NCI-H1417 treated with DMSO at 0.1 percent for 48 hours (cell line): ENCODE measurements at places on chromosomes 2 and 18.

DNA sequence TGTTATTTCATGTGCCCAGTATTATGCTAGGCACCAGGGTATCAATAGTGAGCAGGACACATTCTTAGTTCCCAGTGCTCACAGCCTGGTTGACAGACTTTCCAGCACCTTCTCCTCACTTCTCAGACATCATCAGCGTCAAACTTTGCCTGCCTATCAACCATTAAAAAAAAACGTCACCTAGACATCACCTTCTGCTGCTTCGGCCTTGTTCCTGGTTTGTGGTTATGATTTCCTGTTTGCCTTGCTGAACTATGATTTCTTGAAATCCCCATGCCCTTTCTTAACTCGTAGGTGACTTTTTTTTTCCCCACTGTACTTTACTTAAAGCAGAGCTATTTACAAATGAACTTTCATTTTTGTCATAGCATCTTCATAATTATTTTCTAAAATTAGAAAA lies 60.4 kb upstream of the NABP1 start:
- DNase-seq = no peak

GRCh38 chr2:36568516-36569246 lies 29.3 kb downstream of the FEZ2 start:
- DNase-seq = no peak

GRCh38 chr2:37669446-37669845 lies 2.0 kb downstream of the CDC42EP3 start:
- DNase-seq = no peak

GRCh38 chr18:13481820-13482617 lies 244.3 kb downstream of the FAM210A start:
- DNase-seq = no peak

GRCh38 chr2:23532391-23533337 lies 147.7 kb downstream of the KLHL29 start:
- no peak for DNase-seq

GRCh38 chr18:49228187-49228586 lies 232.3 kb downstream of the DYM start:
- no peak for DNase-seq

DNA sequence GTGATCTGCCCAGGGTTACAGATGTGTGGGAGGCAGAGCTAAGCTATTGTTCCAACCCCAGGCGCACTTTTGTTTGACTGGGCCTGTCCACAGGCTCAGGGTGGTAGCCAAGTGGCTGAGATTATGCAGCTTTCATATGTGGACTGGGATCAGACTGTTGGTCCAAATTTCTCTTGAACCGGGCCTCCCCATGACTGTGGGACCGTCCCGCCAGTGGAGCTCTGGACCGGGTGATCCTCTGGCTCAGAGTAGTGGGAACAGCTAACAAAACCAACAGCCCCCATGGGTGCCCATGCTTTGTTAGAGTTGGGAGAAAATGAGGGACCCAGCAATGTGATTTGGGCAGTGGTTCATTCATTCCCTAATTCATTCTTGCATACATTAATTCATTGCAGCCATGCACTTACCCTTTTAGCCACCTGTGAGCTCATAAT lies 86.8 kb upstream of the HS6ST1 start:
- DNase-seq = no peak

GRCh38 chr2:157894694-157895435 lies 18.7 kb upstream of the ACVR1 start:
- no peak for DNase-seq

DNA sequence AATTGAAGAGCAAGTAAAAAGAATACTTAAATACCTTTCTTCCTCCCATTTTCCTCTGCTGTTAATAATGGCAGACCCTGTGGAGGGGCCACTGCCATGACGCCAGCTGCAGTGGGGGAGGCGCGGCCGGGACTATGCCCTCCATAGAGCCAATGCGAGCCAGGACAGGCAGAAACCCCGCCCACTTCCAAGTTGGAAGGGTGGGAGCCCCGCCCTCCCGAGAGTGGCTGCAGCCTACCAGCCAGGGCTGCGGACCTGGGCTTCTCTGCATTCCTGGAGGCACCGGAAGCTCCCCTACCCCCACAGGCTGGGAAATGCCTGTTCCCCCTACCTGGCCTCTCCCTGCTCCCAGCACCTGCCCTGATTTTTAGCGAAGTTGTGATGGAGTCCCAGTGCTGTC lies 439.4 kb upstream of the CDH19 start:
- DNase-seq = no peak

- DNase-seq = peak; percentile 32
These were observed 75.8 kb downstream of the KIDINS220 start for GRCh38 chr2:8761529-8762164.

DNA sequence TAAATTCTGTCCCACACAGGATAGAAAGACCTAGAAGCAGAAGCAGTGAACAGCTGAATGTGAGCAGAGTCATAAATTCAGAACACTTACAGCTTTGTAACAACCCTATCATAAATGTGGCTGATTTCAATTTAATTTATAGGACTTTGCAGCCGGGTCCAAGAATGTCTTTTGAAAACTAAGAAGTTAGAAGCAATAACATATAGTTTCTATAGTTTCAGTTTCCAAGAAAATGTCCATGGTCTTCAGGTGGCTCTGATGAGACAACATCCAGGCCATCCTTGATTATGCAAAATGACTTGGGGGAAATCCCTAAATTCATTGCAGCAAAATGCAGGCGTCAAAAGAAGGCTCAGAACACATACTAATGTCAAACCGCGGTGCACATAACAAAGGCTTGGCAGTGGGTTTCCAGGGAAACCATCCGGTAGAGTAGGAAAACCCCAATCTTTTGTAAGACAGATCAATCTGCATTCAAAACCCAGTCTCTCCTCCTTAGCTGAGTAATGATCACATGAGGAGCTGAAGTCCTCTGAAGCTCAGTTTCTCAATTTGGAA lies 442.2 kb upstream of the ID2 start:
- no peak for DNase-seq

DNA sequence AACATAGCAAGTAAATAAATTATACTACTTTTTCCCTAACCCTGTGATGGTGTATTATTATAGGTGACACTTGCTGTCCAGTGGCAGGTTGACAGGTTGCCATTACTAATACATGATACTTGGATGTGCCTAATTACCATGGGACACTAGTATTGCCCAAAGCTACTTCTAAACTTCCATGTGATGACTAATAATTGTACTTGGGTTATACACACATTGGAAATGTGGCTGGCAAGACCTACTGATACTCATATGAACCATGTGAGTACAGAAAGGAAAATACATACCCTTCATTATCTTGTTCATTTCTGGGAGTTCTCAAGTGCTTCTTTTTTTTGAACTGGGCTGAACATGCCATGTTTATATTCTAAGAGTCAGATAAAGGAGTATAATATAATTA lies 156.4 kb downstream of the IKZF2 start:
- no peak for DNase-seq
